ENCODE measurements at places on chromosomes 3 and 15.

GRCh38 chr15:81880314-81880713 is 165.5 kb downstream of the MEX3B start:
- DNase-seq, result no peak

DNA sequence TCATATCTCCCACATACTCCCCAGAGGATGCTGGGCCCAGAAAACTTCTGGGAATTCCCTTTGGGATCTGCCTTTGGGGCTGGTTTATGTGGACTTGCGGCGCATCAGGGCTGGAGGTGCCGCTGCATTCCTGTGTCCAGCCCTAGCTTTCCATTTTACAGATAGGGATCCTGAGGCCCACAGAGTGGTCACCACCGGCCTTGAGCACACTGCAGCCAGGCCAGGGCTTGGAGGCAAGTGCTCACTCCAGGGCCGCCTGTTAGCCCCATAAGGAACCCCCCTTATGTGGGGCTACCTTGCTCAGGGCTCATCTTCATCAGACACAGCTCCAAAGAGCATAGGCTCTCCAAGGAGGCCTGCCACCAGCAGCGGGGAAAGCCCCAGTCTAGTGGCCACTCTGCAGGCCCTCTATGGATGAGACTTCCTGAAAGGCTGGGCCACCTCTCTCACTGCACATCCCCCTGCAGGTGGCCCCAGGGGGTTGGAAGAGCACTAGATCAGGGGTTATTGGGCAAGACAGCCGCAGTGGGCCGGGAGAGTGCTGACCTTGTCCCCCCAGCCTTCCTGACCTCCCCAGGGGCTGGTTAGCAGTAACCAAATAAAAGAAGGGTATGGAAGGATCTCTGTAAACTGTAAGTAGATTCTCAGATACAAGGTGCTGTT is 9.2 kb upstream of the ATP2B2 start:
- DNase-seq, result no peak

- peak; percentile 35 for DNase-seq
These were observed 230.3 kb upstream of the TBL1XR1 start for GRCh38 chr3:177427540-177427939.

GRCh38 chr3:160935413-160936095 is 169.6 kb downstream of the B3GALNT1 start:
- DNase-seq, result no peak

- no peak for DNase-seq
These were observed 103.4 kb upstream of the SELENOK start for GRCh38 chr3:53994986-53995603.

DNA sequence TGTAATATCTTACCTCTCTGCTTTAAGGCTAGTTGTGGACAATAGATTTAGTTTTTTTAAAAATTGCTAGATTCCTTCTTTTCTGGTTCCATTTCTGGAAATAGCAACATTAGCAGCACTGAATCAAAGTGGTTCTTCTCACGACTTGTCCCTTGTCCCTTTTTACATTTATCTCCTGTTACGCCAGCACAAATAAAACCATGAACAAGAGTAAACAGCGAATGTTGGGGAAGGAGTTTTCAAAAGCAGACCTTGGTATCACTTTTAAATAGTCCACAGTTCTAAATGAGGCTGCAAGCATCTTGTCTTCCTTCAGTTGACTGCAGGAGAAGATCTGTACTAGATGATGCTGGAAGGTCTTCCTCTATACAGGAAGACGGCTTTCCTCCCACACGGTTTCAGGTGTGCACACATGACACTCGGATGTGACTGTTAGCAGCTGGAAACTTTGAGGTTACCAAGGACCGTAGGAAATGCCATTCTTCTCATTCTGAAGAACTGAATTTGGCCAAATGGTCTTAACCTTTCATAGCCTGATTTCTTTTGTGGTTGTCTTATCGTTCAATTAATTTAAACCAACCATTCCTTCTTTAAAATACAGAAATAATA is 251.0 kb upstream of the ICE2 start:
- DNase-seq, result peak; percentile 10

DNA sequence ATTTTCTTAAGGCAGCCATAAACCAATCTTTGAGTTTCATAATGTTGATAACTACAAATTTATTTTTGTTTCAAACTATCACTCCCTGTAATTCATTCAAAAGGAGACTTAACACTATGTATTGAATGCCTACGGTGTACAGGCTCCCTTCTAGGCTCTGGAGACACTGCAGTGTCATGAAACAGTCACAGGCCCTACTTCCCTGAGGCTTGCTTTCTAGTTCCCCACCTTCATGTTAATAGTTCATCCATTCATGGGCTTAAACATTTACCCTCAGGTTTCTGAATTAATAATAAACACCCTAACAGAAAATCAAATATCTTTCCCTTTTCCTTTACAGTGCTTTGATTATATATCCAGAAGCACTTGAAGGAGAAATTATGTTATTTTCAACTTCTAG is 168.7 kb downstream of the CHL1 start:
- DNase-seq, result no peak

GRCh38 chr3:156643729-156644389 is 30.5 kb upstream of the TIPARP start:
- DNase-seq, result peak; percentile 34

GRCh38 chr3:78026318-78026828 is 986.5 kb downstream of the ROBO2 start:
- no peak for DNase-seq

GRCh38 chr15:97661796-97662195 is 298.7 kb upstream of the ARRDC4 start:
- no peak for DNase-seq

GRCh38 chr3:107452436-107452835 is 70.3 kb upstream of the BBX start:
- DNase-seq, result no peak

DNA sequence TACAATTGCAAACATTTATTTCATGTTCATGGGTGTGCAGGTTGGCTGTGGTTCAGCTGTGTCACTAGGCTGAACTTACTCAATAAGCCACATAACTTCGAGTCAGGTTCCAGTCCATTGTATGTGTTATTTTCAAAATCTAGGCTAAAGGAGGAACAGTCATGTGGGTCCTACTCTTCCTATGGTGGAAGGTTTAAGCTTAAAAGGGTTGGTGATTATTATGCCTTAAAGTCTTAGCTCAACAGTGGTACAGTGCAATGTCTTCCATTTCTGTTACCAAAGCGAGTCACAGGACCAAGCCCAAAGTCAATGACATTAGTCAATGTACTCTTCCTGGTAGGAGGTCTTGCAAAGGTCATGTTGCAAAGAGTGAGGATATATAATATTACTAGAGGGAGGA is 78.2 kb downstream of the ATG7 start:
- DNase-seq, result no peak

- DNase-seq, result no peak
These were observed 774.5 kb downstream of the AGBL1 start for GRCh38 chr15:86854176-86854575.

DNA sequence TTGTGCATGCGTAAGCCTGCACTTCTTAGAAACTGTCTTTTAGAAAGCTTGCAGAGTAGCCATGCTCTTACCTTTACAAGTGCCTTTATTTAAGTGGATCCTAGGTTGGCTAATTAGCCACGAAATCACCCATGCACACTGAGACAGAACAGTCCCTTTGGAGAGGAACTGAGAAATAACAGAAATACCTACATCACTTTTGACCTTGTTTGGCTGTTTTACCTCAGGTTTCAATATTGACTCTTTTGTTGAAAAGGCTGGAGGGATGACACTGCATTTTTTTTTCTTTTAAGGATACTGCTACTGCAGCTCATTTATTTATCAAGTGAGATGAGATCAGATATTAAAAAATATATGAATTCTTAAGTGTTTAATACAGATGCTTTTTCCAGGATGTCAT is 155.6 kb upstream of the GOLIM4 start:
- no peak for DNase-seq

DNA sequence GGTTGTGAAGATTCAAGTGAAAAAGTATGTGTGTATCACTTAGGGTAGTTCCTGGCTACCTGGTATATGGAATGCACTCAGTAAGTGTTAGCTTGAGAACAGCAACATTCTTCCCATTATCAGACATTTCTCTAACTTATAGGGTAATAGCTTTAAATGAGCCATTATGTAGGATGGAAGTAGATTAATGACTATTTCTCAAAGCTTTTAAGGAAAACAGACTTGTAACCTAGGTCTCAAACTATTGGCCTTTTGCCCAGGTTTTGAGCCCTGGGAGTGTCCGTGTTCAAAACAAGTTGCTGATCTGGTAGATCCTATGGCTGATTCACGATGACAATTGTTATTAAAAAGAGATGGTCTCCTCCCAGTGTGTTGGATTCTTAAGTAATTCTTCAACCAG is 129.1 kb upstream of the UMPS start:
- DNase-seq, result no peak
